Activated naive CD4-positive, alpha-beta T cell treated with anti-CD3 and anti-CD28 coated beads, Interleukin-2, amount 10 ng/mL, durations not matched to agents 7 days and 5 days (primary cell): ENCODE measurements at places on chromosomes 3 and 15.

DNA sequence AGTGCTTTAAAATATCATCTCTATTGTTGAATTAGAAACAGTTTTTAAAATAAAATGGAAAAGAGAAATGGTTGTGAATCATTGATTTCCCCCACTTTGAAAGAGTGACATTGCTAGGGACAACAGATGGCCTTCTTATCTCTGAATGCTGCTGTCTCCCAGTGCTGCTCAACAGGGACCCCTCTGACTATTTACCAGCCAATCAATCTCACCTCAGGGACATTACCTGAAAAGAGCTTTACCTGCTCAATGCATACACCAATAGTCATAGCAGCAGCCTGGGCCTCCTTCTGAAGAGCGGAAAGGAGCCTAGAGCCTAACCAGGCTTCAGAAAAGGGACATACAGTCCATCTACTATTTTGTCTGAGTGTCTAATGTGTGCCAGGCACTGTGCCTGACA lies 162.8 kb downstream of the CGGBP1 start:
- DNase-seq: no peak

- DNase-seq: no peak
Measured at GRCh38 chr15:80267658-80268057, 15.6 kb upstream of the CTXND1 start.

DNA sequence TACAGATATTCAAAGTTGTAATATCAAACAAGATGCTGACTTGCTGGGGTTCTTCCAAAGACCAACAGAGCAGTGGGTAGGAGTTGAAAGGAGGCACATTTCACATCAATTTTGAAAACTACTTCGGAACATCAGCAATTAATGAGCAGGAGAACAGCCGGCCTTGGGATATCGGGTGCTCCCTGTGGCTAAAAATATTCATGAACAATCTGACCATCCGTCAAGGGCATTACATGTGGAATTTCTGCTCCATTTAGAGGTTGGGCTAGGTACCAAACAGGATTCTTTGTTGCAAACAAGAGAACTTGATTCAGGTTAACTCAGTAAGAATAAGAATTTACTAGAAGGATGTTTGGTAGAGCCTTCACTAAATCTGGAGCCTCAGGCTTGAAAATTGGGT lies 223.9 kb downstream of the RYR3 start:
- DNase-seq: no peak

DNA sequence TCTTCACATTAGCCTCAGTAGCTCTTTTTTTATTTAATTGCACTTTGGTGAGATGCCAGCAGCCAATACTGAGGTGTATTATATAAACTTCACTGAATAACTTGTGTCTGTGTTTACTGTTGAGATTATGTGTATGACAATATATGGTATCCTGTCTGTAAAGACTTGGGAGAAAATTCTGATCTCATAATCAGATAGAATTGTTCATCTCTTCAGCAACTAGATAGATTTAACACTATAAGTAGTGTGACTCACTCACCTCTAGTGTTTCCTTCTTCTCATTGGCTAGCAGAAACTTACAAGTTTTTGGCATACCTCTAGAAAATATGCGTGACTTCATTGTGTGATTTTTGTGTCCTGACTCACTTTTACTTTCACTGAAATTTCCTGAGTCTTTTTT lies 67.6 kb upstream of the TGFBR2 start:
- no peak for DNase-seq

DNA sequence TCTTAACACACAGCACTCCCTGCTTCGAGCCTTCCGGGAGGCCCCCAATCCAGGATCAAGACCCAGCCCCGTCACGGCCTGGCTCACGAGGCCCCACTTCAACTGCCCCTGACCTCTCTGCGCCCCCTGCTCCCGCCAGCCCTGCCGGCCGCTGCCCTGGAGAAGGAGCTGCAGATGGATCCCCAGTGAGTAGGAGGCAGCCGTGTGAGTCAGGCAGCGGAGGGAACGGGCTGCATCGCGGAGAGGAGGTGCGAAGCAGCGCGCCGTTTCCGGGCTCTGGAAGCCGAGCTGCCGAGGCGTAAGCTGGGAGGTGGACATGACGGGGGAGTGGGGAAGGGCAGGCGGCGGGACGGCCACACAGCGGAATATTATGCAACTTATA lies 133.4 kb downstream of the TPRA1 start:
- DNase-seq: no peak
